ENCODE measurements at places on chromosomes 7 and 10.
A peak's percentile ranks its signal among the peaks of the same experiment; 100 is the strongest.

DNA sequence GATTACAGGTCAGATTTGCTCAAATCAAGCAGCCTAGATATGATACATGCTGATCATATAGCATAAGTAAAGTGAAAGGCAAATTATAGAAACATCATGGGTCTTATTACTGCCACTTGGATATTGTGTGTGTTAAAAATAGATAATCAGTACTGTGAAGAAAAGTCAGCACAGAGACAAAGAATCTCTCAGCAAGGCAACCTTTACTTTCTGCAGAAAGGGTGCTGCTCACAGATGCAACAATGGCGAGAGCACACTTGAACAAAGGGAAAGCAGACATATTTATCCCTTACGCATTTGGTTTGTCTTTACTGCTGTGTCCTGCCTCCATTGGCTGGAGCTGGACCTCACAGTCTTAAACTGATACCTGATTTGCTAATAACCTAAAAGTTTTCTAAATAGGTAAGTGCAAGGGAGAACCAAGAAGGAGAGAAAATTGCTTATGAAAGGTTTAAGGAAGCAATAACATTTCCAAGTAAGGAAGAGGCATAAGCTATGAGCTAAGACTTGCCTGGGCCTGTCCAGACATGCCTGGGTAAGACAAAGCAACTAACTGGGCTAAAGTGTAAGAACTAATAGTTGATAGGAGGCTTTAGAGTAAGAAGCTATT lies 1310.8 kb upstream of the LRRTM3 start:
- no peak for DNase-seq

- no peak for DNase-seq
Measured at GRCh38 chr10:77715536-77715935, 77.9 kb upstream of the KCNMA1 start.

- no peak for DNase-seq
Measured at GRCh38 chr10:97944772-97945171, 85.6 kb downstream of the CRTAC1 start.

DNA sequence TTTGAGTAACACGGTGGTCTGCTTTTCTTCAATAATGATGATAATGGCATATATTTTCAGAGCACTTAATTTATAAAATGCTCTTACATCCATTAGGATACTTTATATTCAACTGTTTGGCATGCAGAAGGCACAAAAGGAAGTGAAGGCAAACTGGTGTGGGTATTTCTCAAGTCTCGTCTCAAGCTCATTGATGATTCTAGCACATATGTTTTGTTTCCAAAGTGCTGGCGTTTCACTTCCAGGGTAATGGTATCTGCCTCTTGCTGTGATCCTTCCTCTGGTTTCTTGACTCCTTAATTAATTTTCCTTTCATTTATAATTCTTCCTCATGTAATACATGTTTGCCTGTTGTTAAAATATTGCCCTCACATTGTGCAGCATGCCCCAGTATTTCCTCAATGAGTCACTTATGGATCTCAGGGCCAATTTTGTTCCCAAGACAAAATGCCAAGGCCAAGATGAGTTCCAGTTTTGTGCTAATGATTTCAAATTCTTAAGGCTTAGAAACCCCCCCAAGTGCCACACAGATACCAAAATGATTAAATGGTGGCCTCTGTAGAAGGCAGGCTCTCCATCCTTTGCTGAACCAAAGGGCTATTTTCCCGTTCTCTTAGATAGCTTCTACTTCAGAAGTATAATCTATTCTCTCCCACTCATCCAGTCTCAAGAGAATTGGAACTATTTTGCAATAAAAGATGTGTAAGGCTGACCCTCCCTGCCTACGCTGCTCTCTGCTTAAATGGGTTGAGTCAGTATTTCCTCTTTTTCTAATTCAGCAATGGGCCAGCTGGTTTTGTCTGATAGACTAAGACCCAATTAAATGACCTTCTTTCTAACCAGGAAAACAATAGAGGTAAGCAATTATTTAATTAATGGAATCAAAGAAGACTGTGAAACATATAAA lies 171.2 kb downstream of the ZNF365 start:
- DNase-seq, result peak; percentile 69
